Stimulated activated CD8-positive, alpha-beta memory T cell treated with anti-CD3 and anti-CD28 coated beads, Interleukin-4, amount 100 ng/mL, for 4 hours (primary cell): ENCODE measurements at places on chromosomes 6 and 20.

GRCh38 chr6:88575536-88575935 lies 387.9 kb downstream of the RNGTT start:
- DNase-seq = no peak

DNA sequence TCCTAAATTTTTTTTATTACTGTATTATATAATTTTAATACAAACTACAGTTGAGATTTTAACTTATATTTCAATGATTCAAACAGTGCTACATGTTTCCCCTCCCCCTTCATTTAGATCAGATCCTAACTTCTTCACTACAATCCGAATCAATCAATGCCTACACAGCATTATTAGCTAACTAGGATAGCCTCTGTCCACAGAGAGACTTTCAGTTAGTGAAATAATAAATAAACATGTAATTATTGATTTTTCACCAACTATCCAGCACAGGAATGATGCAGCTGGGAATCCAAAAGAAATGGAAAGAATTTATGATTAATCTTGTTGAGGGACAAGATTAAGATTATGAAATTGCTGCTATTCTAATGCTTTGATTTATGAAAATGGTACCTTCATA lies 163.7 kb downstream of the PHF3 start:
- DNase-seq = no peak

DNA sequence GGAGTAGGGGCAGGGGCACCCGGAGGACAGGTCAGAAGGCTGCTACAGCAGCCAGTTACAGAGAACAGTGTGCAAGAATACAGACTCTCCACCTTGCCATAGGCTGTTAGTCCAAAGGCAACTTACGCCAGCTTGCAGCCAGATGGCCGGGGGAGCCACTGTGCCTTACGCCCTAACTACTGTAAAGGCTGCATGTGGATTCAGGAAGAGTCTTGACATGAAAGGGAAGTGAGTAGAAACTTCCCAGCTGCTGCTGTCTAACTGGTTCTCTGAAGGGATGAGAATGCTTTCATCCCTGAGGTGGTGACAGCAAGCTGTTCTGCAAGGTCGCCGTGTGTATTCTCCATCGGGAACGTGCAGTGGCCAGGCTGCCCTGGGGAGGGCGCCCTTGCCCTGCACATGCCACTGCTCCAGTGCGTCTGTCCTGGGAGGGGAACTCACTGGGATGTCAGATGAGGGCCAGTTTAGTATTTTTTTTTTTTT lies 46.1 kb downstream of the LYRM4 start:
- DNase-seq = no peak

DNA sequence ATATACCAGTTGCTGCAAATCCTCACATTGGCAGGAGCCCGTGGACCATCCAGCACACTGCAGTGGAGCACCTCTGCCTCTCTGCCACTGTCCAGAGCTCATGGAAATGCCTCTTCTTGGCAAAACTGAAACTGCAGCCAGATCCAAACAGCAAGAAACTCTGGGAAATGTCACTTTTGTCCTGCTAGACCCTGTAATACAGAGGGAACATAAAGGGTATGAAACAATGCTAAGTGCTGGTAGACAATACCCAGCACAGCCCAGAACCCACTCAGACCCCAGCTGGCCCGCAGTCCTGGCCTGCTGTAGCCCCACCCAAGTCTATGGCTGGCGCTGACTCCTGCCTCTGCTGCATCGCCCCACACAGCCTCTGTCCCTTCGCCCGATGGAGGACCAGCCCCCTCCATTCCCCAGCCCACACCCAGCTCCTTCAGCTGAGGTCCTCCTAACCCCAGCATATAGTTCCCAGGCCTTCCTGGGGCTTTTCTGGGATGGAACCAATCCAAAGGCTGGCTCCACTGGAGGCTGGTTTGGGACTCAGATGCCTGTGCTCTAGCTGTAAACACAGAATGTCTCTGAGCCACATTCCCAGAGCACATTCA lies 242.5 kb downstream of the LRFN2 start:
- DNase-seq = no peak

GRCh38 chr20:25058051-25058846 lies at the start of gene ACSS1:
ACSS1 (minus strand) TSS chr20:25058139; CDS start chr20:25058102, 37 bp downstream.
- peak; percentile 55 for DNase-seq

- DNase-seq = no peak
Observed at GRCh38 chr6:35413911-35414310, 38.2 kb upstream of the FANCE start.
